ENCODE measurements at places on chromosomes 11 and 22.

DNA sequence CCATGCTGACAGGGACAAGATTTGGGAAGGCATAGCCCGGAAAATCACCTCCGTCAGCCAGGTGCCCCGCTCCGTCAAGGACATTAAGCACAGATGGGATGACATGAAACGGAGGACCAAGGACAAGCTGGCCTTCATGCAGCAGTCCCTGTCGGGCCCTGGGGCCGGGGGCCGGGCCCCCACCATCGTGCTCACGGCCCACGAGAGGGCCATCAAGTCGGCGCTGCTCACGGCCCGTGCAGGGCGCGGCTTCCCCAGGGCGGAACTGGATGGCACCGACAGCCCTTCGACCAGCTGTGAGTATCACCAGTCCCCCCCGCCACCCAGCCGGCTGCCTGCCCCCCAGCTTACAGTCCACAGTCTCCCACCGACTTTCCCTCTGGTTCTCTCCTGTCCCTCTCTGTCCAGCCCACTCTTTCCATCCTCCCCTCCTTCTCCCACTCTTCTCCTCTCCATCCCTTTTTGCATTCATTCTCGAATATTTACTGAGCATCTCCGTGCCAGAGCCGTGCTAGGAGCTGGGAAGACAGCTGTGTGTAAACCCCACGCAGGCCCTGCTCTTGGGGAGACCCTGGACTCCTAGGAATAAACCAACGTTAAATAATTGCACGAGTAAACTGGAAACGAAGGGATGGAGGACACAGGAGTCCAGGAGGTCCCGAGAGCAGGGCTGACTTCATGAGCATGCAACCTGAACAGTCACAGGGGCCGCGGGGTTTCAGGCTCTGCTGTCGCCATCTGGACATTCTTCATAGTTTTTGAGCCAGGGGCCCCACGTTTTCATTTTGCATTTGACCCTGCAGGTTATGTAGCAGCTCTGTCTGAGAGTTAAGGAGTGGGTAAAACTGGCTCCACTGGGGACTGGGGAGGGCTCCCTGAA lies 62.8 kb downstream of the PRDM11 start:
- DNase-seq, result no peak

DNA sequence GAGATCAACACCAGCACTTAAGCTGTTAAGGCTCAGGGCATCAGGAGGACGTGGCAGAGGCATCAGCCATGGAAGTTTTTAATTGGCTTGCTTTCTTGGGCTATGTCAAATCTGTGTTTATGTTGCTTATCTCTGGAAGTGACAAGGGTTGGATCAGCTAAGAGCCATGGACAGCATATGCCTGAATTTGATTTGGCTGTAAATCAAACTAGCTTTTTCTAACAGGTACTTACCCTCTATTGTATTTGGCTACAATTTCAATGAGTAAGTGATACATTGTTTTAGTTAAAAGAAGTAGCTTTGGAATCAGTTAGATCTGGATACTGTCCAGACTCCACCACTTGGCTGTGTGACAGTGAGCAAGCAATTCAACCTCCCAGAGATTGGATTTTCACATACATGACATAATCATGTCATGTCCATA lies 936.6 kb downstream of the OPCML start:
- no peak for DNase-seq

DNA sequence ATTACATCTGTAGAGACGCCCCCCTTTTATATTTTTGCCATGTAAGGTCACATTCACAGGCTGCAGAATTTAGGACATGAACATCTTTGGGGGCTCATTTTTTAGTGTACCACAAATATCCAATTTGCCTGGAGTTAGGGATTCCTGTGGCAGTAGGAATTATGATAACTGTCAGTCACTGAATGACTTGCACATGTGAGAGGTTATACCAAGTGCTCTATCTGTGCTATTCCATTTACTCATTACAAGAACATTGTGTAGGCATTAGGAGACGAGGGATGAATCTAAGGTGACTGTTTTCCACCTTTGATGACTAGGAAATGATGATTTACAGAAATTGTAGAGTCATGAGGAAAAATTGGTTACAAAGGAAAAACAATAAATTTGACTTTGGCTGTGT lies 79.3 kb downstream of the LIF start:
- no peak for DNase-seq

DNA sequence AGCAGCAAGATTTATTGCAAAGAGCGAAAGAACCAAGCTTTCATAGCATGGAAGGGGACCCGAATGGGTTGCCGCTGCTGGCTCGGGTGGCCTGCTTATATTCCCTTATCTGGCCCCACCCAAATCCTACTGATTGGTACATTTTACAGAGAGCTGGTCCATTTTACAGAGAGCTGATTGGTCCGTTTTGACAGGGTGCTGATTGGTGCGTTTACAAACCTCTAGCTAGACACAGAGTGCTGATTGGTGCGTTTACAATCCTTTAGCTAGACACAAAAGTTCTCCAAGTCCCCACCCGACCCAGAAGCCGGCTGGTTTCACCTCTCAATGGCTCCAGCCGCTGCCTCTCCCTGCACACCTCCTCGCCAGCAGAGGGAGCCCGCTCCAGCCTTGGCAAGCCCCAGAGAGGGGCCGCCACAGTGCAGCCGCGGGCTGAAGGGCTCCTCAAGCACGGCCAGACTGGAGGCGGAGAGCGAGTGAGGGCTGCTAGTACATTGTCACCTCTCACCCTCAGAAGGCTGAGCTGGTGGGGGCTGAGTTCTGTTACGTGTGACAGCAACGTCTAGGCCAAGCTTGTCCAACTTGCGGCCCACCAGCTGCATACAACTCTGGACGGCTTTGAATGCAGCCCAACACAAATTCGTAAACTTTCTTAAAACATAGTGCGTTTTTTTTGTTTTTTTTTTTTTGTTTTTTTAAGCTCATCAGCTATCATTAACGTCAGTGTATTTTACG lies 8.7 kb downstream of the PTH start:
- no peak for DNase-seq

GRCh38 chr11:85187992-85188391 lies 439.2 kb downstream of the DLG2 start:
- DNase-seq, result no peak

DNA sequence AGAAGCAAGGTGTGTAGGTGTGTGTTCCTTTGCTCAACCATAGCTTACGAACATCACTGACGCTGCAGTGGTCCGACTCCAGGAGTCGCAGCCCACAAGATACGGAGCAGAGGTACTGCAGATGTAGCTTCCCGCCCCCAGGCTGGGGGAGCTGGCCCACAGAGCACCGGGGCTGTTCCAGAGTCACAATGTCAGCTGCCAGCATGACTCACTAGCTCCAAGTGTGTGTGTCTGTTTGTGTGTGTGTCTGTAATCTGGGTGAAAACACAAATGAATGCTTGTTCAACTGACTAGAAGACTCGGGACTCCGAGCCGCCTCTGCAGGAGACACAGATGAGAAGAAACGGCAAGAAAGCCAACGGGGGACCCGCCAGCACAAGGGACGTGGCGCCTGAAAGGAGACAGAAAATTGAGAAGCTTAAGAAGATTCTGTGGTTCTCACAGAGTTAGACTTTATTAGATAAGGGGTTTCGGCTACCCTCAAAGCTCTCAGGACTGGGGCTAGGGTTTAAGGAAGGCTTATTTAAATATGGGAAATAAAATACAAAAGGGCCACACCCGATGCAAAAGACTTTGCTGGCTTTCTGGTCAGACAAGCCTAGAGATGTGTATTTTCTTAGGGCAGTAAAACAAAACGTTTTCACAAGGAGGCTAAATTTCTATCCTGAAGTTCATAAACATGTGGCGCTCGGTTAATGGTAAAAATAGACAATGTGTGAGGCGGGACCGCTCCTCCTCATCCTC lies 10.7 kb downstream of the VSIG10L2 start:
- no peak for DNase-seq

GRCh38 chr11:94856443-94856842 lies 88.3 kb downstream of the AMOTL1 start:
- no peak for DNase-seq

- no peak for DNase-seq
Observed at GRCh38 chr11:127073621-127074020, 73.1 kb upstream of the KIRREL3 start.

DNA sequence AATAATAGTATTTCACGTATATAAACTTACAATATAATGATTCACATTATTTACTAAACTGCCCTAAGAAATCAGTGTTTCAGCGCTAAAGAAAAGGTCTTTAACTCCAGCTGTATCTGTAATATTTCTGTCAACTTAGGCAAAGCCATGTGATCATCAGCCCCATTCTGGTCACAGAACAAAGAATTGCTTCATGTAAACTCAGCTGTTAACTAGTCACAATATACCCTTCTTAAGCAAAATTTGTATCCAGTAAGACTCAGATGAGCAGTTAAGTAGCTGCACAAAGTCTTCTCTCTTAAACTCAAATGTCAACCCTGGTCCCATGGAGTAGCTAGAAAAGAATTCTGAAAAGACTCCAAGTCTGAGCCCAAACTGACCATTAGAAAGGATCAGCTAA lies 26.6 kb downstream of the HPS5 start:
- DNase-seq, result no peak

GRCh38 chr11:133515107-133515506 lies 17.2 kb downstream of the OPCML start:
- DNase-seq, result no peak

- DNase-seq, result no peak
Observed at GRCh38 chr11:47248304-47248663, 330 bp downstream of the ACP2 start.
